ENCODE measurements at places on chromosomes 2 and 18.

DNA sequence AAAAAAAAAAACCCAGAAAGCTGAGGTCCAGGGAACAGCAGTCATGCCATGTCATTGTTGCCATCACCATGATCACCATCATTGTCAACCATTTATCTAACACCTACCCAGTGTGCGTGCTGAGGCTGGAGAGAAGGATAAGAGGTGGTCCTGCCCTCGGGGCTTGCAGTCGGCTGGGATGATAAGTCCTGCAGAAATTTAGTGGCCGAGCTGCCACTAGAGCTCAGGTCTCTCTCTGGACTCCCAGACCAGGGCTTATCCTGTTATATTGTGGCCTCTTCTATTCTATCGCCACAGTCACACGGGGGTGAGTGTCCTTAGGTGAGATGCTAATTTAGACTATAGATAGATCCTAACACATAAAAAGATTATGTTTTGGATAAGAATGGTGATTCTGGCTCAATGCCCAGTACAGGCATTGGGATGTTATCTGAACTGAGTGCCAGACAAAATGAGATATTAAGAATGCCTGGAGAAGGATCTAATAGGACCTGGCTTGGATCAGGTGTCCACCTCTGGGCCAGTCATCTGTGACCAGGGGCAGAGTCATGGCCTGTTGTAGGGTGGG, 43.2 kb upstream of the YWHAQ start:
- DNase-seq, result no peak

DNA sequence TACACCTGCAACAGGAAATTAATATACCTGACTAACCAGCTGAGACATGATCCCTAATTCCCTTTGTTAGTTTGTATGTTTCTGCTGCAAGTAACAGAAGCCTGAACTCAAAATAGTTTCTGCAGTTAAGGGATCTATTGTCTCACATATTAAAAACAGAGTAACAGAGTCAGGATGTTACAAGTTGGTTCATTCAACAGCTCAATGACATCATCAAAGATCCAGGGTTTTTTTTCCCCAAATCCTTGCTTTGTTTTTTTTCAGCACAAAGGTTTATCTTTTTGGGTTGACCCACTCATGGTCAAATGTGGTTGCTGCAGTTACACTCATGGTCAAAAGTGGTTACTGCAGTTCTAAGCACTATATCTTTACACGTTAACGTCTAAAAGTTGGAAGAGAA, 35.0 kb upstream of the DNAH7 start:
- no peak for DNase-seq

- DNase-seq, result no peak
These were observed 14.5 kb downstream of the SMAD2 start for GRCh38 chr18:47915930-47916329.

GRCh38 chr18:75775121-75775520, 347.6 kb upstream of the SMIM21 start:
- no peak for DNase-seq

GRCh38 chr2:153871231-153872221, at the start of gene GALNT13:
Gene GALNT13 (plus strand): TSS chr2:153871922.
- DNase-seq, result peak; percentile 95

GRCh38 chr2:147171941-147172340, 672.9 kb upstream of the ACVR2A start:
- no peak for DNase-seq

GRCh38 chr2:122478771-122479170, 723.3 kb downstream of the TSN start:
- DNase-seq, result no peak

- DNase-seq, result peak; percentile 92
These were observed 14.5 kb upstream of the DDX1 start for GRCh38 chr2:15577071-15577735.

- no peak for DNase-seq
These were observed 772 bp downstream of the SCN2A start for GRCh38 chr2:165239856-165240515.

GRCh38 chr18:8117006-8117371, 492.2 kb upstream of the RAB12 start:
- DNase-seq, result no peak

GRCh38 chr2:197839327-197839726, 34.9 kb downstream of the PLCL1 start:
- DNase-seq, result no peak
